Left lobe of liver (tissue), 2 donors: ENCODE measurements at places on chromosomes 12 and 14. TPM values are rescaled to one million over a fixed set of nuclear protein-coding genes. Genes with fewer than 3 reads are reported as not detected.

Gene SALL2
- 0.68 TPM for total RNA-seq

Gene PRB2
- not detected for total RNA-seq

Gene KLHL33
- 0.20 TPM for total RNA-seq

Gene PPP1R1A
- total RNA-seq = 60.9 TPM

Gene SLC10A1
- 117 TPM for total RNA-seq

Gene KRT2
- not detected for total RNA-seq

Gene CISTR
- total RNA-seq = not detected

Gene RNASE7
- 0.13 TPM for total RNA-seq

Gene OTX2
- total RNA-seq = not detected

Gene GDF11
- total RNA-seq = 1.1 TPM

Gene ITGB7
- total RNA-seq = 8.6 TPM

Gene PLEK2
- 10.7 TPM for total RNA-seq

Gene GLT8D2
- 0.43 TPM for total RNA-seq

Gene KIF26A
- 1.3 TPM for total RNA-seq
